ENCODE measurements at places on chromosomes 2 and 18.

DNA sequence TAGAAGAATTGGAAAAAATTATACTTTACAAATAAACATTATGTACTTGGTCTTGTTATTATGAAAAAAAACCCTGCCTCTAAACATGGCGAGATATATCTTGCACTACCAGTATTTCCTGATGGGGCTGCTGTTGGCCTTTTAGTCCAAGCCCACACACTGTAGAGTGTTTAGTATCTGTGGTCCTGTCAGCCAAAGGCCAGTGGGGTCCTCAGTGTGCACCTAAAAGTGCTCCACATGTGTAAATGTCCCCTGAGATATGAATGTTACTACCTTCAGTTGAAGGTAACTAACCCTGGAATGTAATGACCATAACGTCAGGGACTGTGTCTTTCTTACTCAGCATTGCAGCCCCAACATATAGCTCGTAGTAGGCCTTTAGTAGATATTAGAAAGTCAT is 71.1 kb upstream of the HK2 start:
- DNase-seq: no peak

DNA sequence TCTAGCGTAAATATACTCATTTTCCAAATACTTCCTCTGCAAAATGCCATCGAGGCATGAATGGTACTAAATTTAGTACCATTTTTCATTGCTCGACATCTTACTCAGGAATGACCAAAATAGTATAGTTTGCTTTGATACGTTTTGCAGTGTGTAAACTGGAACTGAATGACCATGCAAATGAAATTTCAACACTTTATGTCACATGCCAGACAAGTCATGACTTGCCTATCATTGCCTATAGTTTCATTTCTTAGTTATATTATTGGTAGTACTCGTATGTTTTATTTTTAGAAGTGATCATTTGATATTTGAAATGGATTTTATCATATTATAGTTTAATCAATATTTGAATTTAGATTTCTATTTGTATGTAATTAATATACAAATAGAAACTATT is 9.1 kb downstream of the MSTN start:
- DNase-seq: no peak

- no peak for DNase-seq
Measured at GRCh38 chr2:60962528-60962927, 55.0 kb upstream of the PEX13 start.

DNA sequence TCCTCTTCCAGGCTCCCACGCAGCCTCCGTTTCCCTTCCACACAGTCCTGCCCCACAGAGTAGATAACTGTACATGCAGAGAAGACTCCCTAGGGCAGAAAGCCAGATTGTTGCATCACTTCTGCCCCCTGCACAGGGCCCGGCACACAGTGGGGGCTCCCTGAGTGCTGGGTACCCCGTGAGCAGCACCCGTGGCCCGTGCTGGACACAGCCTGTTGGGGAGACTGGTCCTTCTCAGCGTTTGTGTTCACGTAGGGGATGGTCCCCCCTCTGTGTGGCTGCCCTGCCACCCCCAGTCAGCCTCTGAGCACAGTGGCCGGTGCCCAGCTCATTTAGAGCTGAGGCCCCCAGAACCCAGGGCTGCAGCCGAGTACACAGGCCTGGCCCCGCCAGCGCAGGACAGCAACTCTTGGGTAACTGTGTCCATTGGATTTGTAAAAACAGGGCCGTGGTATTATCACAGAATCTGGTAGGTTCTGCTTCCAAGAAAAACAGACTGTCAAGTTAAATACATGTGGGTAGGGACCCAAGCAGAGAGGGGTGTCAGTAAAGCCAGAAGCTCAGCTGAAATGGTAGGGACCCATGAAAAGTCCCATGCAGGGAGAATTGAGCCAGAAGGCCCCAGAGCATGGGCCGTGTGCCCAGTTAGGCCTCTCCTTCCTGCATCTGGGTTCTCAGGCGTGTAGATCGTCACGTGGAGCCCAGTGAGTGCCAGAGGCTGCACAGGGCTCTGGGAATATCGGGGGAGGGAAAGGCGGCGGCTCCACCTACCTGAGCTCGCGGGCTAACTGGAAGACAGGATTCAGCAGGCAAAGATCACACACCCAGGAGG is 257.3 kb downstream of the ATAD2B start:
- DNase-seq: peak; percentile 7

DNA sequence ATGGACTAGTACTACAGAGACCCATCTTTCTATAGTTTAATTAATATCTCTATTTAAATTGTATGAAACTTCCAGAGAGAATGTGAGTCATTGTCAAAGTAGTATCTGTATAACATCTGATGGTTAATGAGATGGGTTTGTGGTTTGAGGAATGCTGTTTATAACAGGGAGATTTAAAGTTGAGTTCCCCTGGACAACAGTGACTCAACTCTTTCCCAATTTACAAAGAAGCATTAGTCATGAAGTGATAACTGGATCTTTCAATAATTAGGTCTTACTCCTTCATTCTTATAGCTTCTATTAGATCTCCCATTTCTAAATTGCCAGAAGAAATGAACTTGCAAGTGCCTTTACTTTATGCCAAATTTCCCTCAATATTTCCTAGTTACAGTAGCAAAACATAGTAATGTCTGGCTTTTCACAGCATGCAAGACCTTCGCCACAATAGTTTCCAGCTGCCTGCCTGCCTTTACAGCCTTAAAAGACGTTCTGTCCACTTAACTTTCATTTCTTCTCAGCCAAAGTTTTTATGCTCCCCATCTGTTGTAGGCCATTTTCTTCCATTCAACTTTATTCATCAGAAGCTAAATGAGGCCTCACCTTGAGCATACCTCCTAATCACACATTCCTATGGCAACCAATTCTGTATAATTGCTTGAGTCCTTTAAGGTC is 47.7 kb upstream of the WDR75 start:
- peak; percentile 98 for DNase-seq

- DNase-seq: no peak
Measured at GRCh38 chr2:213740453-213740852, 456.2 kb downstream of the SPAG16 start.

- peak; percentile 28 for DNase-seq
Measured at GRCh38 chr2:228094377-228094921, 87.0 kb downstream of the SPHKAP start.

DNA sequence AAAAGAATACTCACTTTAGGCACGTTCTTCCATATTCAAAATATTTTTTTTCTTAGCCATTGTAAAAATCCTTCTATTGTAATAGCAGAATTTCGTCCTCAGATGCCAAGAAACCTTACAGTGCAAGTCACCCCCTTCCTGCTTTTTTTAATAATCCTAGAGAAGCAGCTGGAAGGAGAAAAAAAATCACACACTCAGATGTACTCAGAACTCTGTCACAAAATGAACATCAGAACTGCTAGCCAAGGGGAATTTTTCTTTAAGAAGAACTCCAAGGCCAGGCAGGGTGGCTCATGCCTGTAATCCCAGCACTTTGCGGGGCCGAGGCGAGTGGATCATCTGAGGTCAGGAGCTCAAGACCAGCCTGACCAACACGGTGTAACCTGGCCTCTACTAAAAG is 127.3 kb upstream of the SPATS2L start:
- no peak for DNase-seq

DNA sequence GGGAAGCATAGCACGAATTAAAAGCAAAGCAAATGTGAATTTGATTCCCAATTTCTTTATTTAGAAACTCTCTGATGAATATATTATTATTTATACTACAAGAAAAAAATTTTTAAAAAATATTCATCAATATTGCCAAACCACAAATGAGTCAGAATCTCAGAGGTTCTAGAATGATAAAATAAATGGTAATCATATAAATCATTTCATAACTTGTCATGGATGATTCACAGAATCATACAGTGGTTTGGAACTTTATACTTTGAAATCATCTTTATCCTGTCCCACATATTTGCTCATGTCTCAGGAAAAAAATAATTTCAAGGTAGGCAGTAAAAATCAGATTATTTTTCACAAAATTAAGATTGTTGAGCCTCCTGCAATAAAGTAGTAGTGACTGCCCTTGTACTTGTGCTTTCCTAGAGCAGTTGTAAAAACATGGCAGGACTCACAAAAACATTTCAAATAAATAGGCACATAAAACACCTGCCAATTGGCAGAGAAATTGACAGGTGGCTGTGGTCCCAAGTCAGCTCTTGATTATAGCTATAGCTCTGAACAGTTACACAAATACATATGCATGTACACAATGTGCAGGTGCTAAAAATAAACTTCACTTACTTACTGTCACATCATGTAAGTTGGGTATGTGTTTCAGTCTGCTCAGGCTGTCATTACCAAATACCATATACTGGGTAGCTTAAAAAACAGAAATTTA is 273.9 kb upstream of the SESTD1 start:
- DNase-seq: peak; percentile 76

GRCh38 chr2:127626917-127627739 is 18.8 kb upstream of the GPR17 start:
- no peak for DNase-seq

DNA sequence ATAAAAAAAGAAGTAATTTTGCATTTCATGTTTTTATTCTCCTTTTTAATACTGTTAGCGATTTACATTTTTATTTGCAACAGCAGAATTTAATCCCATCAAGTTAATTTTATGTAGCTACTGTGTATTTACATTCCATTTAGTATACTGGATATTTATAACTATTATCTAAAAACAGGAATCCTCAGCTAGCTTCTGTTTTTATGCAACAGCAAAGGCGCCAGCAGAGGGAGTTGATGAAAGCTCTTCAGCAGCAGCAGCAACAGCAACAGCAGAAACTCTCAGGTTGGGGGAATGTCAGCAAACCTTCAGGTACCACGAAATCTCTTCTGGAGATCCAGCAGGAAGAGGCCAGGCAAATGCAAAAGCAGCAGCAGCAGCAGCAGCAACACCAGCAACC is 26.2 kb upstream of the SNORC start:
- DNase-seq: no peak

DNA sequence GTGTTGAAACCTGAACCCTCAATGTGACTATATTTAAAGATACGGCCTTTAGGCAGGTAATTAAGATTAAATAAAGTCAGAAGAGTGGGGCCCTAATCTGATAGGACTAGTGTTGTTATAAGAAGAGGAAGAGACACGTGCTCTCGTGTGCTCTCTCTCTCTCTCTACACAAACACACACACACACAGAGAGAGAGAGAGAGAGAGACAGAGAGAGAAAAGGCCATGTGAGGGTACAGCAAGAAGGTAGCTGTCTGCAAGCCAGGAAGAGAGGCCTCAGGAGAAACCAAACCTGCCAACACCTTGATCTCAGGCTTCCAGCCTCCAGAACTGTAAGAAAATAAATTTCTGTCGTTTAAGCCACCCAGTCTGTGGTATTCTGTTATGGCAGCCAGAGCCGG is 106.7 kb downstream of the FTCDNL1 start:
- DNase-seq: no peak

GRCh38 chr2:44429034-44429433 is 67.3 kb downstream of the CAMKMT start:
- peak; percentile 33 for DNase-seq

- no peak for DNase-seq
Measured at GRCh38 chr2:28168376-28168775, 224.3 kb upstream of the FOSL2 start.

DNA sequence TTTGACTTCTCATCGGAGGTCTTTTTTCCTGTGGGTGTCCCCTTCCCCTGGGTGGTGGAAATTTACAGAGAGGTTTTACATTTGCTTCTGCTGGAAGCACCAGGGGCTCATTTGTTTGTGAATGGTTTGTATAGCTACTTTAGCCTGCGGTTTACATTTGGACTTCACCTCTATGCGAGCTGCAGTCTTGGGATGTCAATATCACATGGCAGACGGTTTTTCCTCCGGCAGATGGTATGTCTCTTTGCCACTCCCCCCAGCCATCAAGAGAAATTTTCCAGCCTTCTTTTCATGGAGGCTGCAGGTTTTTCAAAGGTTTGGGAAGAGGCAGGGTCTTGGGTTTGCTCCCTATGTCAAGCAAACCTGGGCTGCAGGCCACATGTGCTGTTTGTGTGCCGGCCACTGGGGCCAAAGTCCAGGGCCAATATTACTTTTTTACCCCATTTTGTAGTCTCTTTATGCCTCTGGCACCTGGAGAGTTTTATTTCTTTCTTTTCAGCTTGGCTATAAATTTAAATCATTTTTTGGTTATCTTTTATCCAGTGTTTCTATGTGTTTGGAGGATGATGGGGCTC is 23.9 kb upstream of the BOD1L2 start:
- DNase-seq: no peak

- peak; percentile 19 for DNase-seq
Measured at GRCh38 chr2:213980883-213981282, 430.0 kb upstream of the VWC2L start.

DNA sequence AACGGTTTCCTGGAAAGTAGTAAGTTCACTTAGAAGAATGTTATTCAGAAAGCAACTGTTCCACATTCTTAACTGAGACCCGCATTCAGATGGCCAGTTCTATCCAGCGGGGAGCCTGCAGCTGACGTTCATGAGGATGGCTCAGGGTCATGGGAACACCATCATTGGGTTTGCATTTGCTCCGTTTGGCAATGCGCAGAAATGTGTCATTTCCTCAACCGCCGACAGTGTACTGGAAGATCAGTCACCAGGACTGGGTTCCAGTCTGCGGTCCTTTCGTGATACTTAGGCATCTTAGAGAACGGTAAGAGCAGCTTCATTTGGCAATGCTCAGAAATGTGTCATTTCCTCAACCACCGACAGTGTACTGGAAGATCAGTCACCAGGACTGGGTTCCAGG is 104.0 kb downstream of the DNER start:
- no peak for DNase-seq

DNA sequence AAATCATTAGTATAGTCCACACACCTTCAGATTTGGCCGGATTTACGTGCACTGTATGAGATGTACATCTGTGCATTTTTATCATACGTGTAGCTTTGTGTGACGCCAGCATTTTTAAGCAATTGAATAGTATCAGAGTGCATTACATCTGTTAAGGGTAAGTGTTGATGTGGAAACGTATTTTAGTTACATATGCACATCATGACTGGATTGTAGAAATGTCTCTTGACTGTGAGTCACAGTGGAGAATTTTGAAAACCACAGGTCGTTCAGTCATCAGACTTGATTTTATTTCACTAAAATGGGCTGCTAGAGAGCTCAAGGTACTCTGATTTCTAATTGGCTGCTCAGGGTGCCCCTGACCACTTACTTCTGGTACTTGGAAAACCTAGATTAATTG is 5.4 kb upstream of the GPBAR1 start:
- peak; percentile 89 for DNase-seq

- no peak for DNase-seq
Measured at GRCh38 chr2:216354306-216354705, 18.0 kb downstream of the MARCHF4 start.
